ENCODE measurements at places on chromosomes 3 and 15. TPM values are rescaled to one million over a fixed set of nuclear protein-coding genes. Genes with fewer than 3 reads are reported as not detected.

DNA sequence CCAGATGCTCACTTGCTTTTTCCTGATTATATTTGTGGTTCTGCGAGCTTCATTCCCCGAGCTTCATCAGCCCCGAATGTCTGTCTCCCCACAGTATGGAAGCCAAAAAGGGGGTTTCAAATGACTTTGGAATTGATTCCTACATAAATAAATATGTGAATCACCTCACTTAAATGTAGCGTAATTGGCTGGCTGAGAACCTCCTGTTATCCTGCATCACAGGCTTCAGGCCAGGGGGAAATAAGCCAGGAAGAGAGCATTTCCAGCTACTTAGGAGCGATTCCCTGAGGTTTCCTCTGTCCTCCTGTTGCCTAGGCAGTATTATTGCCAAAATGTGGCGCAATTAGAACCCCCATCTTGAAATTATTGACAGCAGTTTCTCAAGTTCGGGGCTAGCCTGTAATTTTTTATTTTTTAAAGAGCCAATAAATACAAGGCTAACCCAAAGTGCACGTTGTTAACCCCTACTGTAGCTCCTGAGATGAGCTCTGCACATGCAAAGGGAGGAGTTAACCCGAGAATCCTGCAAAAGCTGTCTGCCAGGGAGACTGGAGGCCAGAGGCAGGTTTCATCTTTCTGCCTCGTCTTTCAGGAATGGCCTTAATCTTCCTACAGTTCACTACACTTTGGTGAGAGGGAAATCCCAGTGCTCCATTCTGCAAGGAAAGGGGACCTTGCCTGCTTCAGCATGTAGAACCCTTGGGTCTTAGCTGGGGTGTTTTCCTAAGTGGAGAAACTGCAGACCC is 148.2 kb downstream of the ADAMTS9 start:
- DNase-seq: no peak

The SPTSSB gene
- 5.7 TPM for polyA plus RNA-seq

The ISLR gene
- 51.7 TPM for polyA plus RNA-seq

- DNase-seq: no peak
Measured at GRCh38 chr3:170327040-170327808, 30.3 kb upstream of the SKIL start.

- no peak for DNase-seq
Measured at GRCh38 chr3:172669021-172669420, 41.8 kb downstream of the NCEH1 start.

DNA sequence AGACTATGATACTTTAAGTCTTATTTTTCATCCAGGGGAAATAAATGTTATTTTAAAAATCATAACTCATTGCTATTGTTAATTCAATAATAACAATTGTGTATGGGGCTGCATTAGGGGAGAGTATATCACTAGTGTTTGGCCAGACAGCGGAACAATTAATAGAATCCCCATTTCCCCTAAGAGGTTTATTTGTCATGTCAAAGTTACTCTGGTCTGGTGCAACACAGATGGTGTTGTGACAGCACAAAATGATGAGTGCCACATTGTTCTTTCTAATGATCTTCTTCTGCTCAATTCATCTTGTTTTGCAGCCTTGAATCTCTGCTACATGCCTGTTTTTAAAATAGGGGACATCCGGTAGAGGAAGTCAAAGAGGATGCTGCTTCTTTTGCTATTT is 351.6 kb downstream of the NSUN3 start:
- no peak for DNase-seq

The MYO5C gene
- 20.6 TPM for polyA plus RNA-seq

DNA sequence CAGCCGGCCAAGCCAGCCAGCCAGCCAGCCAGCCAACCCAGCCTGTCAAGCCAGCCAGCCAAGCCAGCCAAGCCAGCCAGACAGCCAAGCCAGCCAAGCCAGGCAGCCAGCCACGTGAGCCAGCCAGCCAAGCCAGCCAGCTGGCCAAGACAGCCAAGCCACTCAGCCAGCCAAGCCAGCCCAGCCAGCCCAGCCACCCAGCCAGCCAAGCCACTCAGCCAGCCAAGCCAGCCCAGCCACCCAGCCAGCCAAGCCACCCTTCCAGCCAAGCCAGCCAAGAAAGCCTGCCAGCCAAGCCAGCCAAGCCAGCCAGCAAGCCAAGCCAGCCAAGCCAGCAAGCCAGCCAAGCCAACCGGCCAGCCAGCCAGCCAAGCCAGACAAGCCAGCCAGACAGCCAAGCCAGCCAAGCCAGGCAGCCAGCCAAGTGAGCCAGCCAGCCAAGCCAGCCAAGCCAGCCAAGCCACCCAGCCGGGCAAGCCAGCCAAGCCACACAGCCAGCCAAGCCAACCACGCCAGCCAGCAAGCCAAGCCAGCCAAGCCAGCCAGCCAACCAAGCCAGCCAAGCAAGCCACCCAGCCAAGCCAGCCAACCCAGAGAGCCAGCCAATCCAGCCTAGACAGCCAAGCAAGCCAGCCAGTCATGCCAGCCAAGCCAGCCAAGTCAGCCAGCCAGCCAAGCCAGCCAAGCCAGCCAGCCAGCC is 199.5 kb downstream of the GOLGA6L6 start:
- DNase-seq: no peak

The SLC22A13 gene
- 1.7 TPM for polyA plus RNA-seq

DNA sequence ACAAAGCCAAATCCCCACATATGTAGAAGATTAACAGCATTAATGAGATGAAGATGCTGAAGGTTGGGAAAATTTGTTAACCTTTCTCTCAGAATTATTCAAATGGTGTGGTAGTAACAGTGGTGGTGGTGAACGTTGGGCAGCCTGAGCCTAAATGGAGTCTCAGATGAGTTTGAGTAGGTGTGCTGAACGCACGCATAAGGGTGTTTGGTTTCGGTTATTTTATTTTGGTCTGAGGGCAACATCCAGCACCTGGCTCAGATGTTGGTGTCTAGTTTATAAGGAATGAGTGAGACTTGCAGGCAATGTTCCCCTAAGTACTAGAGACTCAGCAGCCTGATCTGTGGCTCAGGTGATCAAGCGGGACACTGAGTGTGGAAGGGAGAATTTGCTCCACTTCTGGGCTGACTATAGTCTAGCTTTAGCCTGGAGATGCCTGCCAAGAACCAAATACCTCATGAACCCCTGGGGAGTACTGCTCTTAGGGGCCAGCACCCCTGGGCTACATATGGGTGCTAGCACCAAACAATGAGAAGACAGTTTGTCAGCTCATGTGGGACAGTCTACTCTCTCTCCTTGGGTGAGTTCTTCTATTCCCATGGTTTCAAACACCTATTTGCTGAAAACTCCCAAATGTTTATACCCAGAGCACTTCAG is 39.5 kb upstream of the ATP2C1 start:
- DNase-seq: no peak

- DNase-seq: no peak
Measured at GRCh38 chr15:57273402-57273801, 102.9 kb upstream of the CGNL1 start.

The SCG3 gene
- 0.06 TPM for polyA plus RNA-seq

GRCh38 chr3:27290760-27291159 is 78.4 kb downstream of the NEK10 start:
- no peak for DNase-seq

The SLC6A11 gene
- 0.08 TPM for polyA plus RNA-seq

DNA sequence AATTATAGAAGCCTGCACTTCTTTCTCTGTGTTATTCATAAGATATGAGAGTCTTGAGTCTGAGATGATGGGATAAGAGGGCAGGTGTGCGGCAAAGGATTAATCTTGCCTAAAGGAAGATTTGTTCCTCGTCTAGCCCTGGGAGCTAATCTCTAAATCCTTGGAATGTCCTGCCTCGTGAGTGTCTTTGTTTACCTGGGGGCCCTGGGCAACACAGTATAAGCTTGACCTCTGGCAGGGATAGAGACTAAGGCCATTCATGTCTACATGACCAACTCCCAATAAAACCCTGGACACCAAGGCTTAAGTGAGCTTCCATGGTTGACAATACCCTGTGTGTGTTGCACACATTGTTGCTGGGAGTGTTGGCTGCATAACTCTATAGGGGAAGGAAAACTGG is 3.2 kb upstream of the AGBL1 start:
- no peak for DNase-seq

The DUOXA2 gene
- not detected for polyA plus RNA-seq

- DNase-seq: no peak
Measured at GRCh38 chr3:11636394-11636770, 7.3 kb downstream of the VGLL4 start.

DNA sequence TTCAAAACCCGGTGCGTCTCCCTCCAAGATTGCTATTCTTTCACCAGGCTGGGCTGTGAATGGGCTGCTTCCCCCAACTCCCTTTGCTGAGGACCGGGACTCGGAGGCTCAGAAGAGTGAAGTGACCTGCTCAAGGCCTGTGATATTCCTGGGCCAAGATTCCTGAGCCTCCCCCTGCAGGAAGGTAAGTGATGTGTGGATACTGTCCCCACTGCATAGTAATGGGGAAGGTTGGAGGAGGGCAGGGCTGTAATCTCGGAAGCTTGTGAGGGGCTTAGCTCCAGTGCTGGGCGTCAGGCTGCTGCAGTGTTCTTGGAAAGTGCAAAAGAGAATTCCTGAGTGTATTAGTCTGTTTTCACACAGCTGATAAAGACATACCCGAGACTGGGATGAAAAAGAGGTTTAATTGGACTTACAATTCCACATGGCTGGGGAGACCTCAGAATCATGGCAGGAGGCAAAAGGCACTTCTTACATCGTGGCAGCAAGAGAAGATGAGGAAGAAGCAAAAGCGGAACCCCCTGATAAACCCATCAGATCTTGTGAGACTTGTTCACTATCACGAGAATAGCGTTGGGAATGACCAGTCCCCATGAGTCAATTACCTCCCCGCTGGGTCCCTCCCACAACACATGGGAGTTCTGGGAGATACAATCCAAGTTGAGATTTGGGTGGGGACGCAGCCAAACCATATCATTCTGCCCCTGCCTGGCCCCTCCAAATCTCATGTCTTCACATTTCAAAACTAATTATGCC is 67.6 kb downstream of the EFCAB12 start:
- no peak for DNase-seq

DNA sequence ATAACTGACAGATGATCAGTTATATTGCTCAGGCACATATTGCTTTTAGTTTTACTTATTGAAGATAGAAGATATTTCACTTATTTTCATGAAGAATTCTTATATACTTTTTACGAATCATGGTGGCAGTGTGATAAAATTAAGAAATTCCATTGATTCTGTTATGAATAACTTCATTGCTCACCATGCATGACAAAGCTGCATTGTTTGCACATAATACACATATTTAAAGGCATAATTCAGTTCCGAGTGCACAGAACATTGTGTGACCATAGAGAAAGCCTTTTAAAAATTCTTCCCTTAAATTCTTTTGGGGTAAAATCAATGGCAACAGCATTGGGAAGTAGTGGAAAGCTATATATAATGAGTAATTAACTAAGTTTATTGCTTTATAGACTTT is 82.5 kb upstream of the NAALADL2 start:
- no peak for DNase-seq

The DYNLT2B gene
- 30.8 TPM for polyA plus RNA-seq

The TMEM45A gene
- polyA plus RNA-seq: 22.5 TPM

- no peak for DNase-seq
Measured at GRCh38 chr15:90812958-90813265, 55.5 kb upstream of the FURIN start.

DNA sequence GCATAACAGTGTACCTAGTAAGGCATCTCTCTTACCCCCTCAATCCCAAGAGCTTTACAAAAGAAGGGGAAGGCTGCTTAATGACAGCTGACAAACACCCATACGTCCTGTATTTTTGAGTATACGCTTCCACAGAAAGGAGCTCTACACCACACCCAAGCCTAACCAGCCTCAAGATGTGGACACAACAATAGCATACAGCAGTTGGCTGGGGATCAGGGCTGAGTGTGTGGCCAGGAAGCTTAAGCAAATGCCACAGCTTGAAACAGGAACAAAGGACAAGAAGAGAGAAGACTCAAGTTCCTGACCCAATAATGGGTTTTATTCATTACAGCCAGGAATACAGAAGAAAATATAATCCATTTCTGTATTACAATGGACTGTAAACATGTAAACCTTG is 6.9 kb downstream of the HEXA start:
- DNase-seq: no peak

DNA sequence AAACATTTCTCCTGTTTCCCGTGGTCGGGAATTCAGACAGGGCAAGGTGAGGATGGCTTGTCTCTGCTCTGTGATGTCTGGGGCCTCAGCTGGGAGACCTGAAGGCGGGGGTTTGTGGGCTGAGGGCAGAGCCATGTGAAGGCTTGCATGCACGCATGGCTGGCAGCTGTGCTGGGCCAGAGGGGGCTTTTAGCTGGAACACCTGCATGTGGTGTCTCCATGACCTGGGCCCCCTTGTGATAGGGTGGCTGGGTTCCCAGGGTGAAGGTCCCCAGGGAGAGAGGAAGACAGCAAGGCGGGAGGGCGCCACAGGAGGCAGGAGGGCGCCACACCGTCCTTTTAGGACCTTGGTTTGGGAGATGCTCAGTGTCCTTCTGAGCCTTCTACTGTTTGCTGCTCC is 101.6 kb upstream of the PRR23E start:
- DNase-seq: no peak

DNA sequence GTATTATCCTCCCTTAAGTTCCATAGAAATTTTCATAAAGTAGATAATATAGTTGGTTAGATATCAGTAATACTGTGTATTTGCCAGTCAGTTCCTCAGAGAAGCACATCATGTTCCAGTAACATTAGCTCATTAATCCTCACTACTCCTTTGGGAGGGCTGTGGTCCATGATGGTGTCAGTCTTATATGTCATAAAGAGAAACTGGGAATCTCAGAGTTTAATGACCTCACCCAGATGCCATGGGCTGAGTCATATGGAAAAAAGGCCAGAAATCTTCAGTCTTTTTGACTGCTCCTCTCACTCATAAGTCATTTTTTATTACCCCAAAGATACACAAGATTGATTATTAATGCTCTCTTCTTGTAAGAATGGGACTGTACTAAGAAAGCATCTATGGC is 188.6 kb downstream of the CHL1 start:
- no peak for DNase-seq

GRCh38 chr3:195203606-195204005 is 67.4 kb downstream of the XXYLT1 start:
- DNase-seq: no peak

- DNase-seq: peak; percentile 67
Measured at GRCh38 chr3:46909535-46910161, 32.1 kb downstream of the PTH1R start.

The LIPC gene
- polyA plus RNA-seq: 15.5 TPM

DNA sequence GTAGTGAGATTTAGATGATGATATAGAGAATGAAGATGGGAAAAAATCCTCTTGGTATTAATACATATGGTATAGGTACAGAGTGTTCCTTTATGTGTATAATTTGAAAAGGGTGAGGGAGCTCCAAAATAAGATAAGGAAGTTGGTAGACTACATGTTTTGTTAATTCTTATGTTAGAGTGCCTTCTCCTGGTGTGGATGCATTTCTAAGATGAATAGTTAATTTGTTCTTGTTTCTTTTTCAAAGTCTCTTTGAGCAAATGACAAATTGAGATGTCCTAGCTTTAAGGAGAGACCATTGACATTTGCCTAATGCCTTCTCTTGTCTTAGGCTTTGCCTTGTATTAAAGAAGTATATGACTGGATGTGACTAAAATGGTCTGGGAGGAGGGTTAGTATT is 34.1 kb downstream of the AKAP13 start:
- no peak for DNase-seq

- DNase-seq: no peak
Measured at GRCh38 chr15:41512940-41513505, 604 bp downstream of the LTK start.

The TTC23 gene
- 31.6 TPM for polyA plus RNA-seq

GRCh38 chr3:114624571-114625181 is 330.8 kb downstream of the TIGIT start:
- DNase-seq: no peak

The TPRG1 gene
- 0.75 TPM for polyA plus RNA-seq
